NCI-H510A (cell line): ENCODE measurements at places on chromosomes 4 and X.

- no peak for DNase-seq
Observed at GRCh38 chrX:13377550-13377934, 57.7 kb upstream of the ATXN3L start.

GRCh38 chr4:14339715-14340114, 662.6 kb upstream of the CPEB2 start:
- no peak for DNase-seq

DNA sequence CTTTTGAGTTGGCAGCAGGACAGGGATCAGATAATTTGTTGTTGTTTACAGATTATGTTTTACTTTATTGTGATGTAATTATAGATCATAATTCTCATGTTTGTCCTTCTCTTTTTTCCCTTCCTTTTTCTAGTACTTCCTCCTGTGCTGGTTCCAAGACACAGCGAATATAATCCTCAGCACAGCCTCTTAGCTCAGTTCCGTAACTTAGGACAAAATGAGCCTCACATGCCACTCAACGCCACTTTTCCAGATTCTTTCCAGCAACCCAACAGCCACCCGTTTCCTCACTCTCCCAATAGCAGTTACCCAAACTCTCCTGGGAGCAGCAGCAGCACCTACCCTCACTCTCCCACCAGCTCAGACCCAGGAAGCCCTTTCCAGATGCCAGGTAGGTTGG, 58.0 kb downstream of the SMAD1 start:
- DNase-seq, result no peak

GRCh38 chr4:5278213-5278612, 226.9 kb downstream of the STK32B start:
- no peak for DNase-seq
